Body of pancreas (tissue), 4 donors: ENCODE measurements at places on chromosomes 11 and 22. TPM values are rescaled to one million over a fixed set of nuclear protein-coding genes. Genes with fewer than 3 reads are reported as not detected.
A peak's percentile ranks its signal among the peaks of the same experiment; 100 is the strongest.

- peak; percentile 73 for DNase-seq
These were observed 380.1 kb downstream of the LARGE1 start for GRCh38 chr22:33539902-33540751.

CLCF1 gene
- total RNA-seq, result 2.3 TPM

DNA sequence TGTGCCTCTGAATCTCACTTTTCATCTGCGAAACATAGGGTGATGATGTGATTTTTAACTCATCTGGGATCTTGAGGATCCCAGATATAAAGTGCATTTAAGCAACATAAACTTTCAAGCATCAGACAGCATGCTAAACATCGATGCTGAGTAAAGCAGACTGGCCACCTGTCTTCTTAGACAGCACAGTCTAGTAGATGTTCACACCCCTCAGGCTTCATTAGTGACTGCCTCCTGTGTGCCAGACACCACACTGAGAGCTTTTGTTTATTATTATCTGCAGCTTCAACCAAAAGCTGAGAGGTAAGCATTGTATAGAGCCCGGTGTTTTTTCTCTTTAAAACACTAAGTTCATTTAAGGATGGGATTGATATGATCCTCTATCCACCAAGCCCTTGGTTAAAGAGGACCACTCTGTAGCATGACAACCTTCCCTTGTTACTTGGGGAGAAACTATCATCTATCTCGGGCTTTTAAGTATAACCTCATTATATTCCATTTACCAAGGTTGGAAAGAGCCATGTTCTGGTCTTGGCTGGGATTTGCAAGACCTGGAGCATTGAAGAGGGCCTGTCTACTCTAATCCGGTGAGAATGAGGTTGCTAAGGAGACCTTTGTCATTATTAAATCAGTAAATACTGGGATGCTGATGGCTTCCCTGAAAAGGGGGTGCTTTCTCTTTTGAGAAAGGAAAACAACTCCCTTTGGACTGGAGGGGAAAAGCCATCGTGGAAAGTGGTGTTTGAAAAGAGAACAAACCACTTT, 114.2 kb upstream of the SEZ6L start:
- no peak for DNase-seq

GRCh38 chr11:30855383-30856006, 269.3 kb upstream of the MPPED2 start:
- DNase-seq, result no peak

DNA sequence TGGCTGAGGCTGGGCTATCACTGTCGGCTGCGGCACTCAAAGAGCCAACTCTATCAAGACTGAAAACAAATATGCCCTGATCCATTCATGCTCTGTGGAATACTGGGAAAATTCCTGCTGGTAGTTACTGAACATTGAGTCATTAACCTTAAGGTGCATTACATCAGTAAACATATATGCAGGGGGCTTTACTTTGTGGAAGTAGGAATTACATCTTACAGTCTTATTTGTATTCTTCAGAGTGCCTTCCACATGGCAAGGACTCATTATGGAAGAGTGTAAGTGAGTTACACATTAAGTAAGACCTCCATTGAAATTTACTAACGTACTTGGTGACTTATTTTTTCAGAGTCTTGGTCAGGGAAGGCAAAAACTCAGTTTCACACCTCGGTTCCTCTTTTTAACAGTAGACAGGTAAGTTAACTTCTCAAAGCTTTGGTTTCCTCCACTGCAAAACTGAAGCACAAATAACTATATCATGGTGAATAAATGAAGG, 4.5 kb downstream of the OR5B21 start:
- DNase-seq, result no peak

GRCh38 chr11:26958702-26959049, 35.2 kb upstream of the FIBIN start:
- DNase-seq, result no peak

DNA sequence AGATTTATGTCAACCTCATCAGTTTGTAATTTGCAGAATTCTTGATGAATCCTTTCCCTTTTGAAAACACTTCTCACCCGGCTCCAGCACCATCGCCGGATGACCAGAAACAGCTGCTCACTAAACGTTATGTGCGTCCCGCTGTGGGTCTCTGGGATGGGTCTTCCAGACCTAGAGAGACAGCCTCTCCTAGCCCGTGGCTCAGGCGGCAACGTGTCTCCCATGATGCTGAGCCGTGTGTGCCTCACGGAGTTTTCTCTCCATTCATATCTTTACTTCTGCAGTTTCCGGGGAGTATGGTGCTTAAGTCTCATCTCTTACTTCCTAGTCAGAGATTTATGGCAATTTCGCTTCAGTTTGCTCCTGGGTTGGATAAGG, 25.0 kb upstream of the ACR start:
- no peak for DNase-seq
